ENCODE measurements at places on chromosomes 5 and 9.

- DNase-seq, result no peak
Observed at GRCh38 chr9:37921168-37921510, 17.2 kb upstream of the SLC25A51 start.

DNA sequence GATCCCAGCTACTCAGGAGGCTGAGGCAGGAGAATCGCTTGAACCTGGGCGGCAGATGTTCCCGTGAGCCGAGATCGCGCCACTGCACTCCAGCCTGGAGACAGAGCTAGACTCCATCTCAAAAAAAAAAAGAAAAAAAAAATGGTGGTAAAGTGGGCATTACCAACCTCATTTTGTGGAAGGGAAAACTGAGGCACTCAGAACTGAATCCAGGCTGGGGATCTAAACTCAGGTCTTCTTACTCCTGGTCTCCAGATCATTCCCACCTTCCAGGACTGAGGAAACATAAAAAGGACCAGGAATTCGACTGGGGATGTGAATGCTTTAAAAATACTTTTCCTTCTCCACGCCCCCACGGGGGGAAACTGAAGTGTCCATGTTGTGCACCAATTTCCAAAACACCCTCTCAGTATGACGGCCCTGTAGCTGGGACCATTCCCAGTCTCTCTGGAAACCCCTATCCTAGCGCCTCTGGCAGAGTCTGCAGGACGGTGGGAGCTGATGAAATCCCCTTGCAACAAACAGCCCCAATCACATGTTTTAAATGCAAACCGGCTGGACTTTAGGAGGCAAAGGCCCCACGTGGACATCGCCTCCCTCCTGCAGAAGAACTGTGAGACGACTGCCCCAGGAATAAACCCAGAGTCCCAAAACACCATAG lies 8.9 kb upstream of the AKNA start:
- peak; percentile 94 for DNase-seq

GRCh38 chr5:14063691-14064090 lies 79.5 kb upstream of the TRIO start:
- DNase-seq, result no peak

DNA sequence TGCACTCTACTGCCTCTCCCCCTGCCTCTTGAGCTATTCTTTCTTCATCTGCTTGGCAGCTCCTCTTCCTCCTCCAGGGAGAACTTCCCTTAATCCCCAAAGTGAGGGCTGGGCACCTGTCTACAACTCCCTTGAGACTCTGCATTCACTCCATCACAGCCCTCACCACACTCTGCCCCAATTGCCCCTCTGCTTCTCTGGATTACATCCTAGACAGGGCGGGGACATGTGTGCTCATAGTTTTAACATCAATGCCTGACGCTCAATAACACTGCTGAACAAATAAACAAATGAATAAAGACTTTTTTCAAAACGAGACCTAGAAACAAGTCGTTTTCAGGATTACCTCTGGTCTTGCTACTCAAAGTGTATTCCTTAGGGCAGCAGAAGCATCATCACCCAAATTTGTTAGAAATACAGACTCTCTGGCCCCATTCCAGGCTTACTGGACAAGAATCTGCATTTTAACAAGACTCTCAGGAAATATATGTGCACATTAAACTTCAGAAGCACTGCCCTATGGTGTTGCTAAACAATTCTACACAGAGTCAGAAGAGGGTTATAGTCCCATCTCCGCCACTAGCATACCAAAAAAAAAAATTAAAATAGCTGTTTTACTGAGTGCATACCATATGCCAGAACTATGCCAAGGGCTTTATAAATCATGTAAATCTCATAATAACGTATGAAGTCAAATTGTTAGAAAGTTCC lies 115.6 kb downstream of the CDK5RAP2 start:
- DNase-seq, result no peak

- DNase-seq, result peak; percentile 32
Observed at GRCh38 chr9:16136961-16137360, 584.1 kb downstream of the CCDC171 start.

GRCh38 chr5:30100929-30101328 lies 1092.6 kb upstream of the CDH6 start:
- no peak for DNase-seq

DNA sequence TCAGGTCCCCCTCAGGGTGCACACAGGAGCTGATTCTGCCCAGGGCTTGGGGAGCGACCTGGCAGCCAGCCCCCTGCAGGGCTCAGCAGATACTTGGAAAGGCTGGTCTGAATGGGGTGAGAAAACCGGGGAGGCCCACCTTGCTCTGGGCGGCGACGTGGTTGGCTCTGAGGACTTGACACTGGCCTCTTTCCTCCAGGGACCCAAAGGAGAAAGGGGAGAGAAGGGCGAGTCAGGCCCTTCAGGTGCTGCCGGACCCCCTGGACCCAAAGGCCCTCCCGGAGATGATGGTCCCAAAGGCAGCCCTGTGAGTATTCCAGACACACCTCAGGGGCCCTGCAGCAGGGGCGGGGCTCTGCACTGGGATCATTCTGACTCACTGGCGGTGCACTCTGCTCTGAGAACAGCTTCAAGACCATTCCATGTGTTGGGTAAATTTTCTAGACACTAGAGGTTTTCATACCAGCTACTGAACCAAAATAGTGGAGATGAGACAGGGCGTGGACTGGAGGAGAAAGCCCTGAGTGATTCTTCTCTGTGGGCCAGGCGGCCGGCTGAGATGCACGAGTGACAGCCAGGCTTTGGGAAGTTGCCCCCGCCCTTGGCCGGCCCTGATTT lies 65.9 kb upstream of the FCN2 start:
- no peak for DNase-seq

GRCh38 chr9:89998633-89999032 lies 393.8 kb downstream of the GADD45G start:
- DNase-seq, result no peak

DNA sequence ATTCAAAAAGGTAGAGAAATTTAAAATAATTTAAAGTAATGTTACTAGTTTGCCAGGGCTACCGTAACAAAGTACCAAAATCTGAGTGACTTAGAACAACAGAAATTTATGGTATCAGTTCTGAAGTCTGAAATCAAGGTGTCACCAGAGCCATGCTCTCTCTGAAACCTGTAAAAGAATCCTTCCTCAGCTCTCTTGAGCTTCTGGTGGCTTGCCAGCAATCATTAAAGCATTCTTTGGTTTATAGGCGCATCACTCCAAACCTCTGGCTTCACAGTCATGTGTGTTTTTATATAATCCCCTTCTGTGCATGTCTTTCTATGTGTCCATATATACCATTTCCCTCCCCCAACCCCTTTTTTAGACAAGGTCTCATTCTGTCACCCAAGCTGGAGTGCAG lies 220.3 kb downstream of the COX7C start:
- no peak for DNase-seq

DNA sequence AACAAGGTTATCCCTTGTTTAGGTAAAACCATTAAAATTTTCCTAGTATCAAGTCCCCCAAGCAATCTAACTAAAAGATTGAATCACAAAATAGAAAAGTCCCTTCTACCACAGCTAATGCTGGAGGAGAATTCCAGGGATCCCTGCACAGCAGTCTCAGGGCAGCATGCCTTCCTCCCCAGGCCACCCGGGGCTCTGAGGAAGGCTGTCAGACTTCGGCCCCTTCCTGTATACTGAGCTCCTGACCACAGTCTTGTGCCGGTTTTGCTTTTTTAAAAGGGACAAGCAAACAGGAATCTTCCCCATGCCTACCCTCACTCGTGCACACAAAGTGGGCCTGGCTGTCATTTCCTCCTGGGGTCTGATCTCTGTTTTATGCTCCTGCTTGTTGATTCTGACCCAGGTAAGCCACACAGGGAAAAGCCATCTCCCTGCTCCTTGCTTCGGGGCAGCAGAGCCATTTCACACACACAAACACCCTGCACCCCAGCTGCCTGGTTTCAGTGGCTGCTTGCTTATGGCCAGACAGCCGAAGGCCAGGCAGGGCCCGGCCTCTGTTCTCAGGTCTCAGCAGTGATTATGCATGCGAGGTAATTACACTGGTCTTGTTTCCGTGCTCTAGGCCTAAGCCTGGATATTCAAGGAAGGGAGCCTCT lies 211.9 kb downstream of the NXNL2 start:
- DNase-seq, result no peak

DNA sequence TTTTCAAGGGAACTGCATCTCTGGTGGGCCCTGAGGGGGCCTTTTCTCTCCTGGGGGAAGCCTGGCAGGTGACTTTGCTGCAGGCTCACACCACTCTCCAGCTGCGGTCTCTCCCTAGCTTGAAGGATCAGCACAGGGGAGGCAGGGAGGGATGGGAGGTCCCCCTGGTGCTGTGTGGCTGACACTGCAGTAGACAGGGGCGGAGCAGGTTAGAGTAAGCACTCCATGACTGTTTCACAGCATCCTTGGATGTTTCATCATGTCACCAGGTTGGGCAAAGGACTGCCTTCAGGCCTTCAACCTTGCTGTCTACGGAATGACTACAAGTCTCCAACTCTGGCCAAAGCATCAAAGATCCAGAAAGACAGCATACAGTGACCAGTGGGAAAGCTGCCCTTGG lies 470.7 kb downstream of the CDK5RAP2 start:
- DNase-seq, result no peak

GRCh38 chr5:35058374-35058788 lies 10.6 kb upstream of the AGXT2 start:
- no peak for DNase-seq

DNA sequence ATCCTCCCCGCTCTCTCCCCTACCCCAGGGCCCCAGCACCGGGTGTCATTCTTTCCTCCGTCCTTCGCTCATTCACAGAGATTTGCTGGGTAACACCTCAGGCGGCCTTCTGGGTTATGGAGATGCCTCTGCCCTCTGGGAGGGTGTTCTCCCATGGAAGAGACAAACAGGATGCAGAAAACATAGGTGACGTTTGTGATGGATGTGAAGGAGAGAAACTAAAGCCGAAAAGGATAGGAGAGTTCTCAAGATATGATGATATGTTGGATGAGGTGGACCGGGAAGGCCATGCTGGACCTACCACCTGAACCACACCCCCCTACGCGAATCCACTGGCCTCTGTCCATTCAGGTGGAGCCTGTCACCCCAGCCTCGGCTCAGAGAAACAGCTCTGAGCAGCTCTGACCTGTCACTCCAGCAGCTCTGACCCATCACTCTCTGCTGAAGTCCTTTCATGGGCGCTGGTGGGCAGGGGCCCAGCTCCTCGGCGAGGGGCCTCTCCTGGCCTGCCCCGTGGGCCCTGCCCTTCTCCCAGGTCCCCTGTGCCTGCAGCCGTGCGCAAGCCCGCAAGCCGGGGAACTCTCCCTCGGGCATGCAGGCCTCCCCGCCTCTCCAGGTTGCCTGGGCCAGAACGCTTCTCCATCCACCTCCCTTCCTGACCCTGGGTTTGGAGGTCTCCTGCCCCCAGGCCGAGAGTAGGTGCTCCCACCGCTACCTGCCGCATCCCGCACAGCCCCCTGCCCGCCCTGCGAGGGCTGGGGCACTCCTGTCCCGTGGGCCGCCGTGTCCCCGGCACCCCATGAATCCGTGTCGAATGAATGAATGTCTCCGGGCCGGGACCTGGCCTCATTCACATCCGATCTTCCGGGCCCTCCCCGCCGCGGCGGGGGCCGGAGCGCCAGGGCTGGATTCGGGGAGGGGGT lies 717 bp upstream of the NCS1 start:
- no peak for DNase-seq

DNA sequence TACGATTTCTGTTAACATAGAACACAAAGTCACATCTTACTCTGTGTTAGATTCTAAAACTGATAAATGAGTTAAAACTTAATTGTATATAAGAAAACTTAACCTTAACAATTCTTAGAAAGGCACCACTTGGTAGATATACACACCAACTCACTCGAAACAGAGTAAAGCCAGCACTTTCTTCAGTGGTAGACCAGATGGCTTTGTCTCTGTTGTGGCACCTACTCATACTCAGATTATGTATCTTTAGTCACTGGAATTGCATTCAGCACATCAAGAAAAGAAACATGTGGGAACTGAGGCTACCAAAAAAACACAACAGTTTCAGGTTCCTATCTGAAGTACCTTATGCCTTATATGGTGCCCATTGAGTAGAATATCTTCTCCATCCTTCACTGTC lies 192.5 kb downstream of the ZNF608 start:
- no peak for DNase-seq

DNA sequence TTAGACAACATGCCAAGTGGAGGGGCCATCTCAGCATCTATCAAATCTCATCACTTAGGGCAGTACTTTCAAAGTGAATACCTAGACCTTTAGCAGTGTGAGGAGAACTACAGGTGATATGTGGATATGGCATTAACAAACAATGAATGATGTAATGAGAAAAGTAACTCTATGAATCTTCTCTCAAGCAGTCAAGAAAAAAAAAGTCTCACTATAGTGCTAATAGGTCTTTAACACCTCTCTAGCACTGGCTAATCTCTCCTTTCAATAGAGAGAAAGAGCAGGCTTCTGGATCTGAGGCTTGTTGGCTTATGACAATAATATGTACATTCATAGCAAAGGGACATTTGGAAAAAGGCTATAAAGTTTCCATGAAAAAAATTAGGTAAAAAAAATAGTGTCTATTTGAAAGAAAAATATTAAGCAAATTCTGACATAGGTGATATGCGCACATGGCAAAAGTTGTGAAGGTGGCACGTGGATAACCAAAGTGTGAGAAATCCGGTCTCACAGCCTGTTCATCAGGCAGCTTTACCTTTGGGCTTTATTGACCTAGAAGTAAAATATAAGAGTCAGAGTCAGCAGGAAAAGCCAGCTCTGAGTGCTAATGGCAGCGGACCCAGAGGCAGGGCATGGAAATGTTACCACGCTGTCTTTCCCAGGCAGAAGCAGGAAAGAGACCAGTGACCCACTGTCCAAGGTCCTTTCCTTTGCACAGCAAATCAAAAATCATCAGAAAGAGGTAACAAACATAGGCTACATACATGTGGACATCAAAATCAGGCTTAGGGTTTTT lies 203.4 kb downstream of the EFNA5 start:
- no peak for DNase-seq

DNA sequence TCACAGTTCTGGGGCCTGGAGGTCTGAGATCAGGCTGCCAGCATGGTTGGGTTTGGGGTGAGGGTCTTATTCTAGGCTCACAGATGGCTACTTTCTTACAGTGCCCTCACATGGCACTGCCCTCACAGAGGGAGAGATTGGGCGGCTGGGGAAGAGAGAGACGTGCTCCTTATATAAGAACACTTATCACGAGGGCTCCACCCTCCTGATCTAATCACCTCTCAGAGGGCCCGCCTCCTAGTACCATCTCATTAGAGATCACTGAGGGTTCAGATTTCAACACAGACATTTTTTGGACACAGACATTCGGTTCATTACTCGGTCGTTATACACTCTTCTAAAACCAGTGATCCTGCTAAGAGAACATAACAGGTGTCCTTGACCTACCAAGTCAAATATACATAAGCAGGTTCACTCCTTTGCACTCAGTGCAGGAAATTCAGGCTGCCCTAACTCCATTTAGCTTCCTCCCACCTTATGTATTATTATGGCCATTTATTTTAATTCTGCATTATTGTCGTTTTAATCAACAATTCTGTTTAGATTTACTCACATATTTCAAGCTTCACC lies 121.7 kb downstream of the ICE1 start:
- DNase-seq, result no peak

- no peak for DNase-seq
Observed at GRCh38 chr5:57346328-57346727, 136.3 kb downstream of the ACTBL2 start.

GRCh38 chr9:95626885-95627558 lies 110.3 kb upstream of the PTCH1 start:
- no peak for DNase-seq
